Inflammatory macrophage treated with lipopolysaccharide for 4 hours (primary cell): ENCODE measurements at places on chromosomes 5 and 9.

- DNase-seq: no peak
These were observed 374.7 kb downstream of the ZSWIM6 start for GRCh38 chr5:61706751-61707150.

DNA sequence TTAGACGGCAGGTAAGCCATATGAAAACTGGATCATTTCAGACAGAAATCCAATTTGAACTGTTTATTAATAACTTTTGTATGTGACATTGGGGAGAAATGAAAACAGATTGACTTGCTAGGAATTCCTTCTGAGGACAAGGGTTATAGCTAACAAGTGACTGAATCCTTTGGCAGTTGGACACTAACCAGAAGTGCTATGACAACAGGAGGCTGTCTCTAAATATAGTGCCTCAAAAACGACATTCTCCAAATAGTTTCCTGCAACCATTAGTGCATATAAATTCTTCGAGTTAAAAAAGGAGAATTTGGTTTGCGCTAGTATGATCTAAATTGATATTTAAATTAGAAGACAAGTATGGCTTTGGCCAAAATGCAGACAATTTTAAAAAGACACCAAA lies 338.6 kb downstream of the PTPRD start:
- no peak for DNase-seq

- no peak for DNase-seq
These were observed 158.9 kb downstream of the PCSK5 start for GRCh38 chr9:76049341-76049740.

GRCh38 chr5:59829922-59830321 lies 63.6 kb downstream of the PDE4D start:
- no peak for DNase-seq

DNA sequence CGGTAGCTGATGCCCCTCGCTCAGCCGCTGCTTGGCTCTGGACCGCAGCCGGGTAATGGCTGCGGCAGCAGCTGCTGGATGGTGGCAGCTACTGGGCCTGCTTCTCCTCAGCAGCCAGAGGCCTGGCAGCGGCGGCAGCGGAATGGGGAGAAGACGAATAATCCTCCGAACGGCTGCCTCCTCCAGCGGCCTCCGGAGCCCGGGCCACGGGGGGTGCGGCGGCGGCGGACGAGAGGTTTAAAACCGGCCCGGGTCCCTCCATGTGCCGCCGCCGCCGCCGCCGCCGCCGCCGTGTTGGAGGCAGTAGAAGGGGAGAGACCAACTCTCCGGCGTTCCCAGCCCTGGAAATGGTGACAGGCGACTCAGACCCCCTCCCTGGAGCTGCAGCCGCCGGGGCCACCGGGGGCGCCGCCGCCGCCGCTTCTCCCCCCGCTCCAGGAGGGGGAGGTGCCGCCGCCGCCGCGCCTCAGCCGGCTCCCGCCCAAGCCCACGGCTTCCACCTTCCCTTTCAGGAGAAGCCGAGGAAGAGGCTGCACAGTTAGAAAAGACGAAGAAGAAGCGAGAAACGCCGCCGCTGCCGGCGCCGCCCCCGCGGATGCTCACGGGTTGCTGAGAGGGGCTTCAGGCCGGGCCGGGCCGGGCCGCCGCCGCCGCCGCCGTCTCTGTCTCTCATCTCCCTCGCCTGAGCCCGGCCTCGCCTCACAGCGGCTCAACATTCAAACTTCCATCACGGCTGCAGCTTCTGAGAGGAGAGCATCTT lies 118.4 kb upstream of the PRSS3 start:
- DNase-seq: peak; percentile 16

- DNase-seq: no peak
These were observed 242.0 kb downstream of the AUH start for GRCh38 chr9:91119679-91120078.

DNA sequence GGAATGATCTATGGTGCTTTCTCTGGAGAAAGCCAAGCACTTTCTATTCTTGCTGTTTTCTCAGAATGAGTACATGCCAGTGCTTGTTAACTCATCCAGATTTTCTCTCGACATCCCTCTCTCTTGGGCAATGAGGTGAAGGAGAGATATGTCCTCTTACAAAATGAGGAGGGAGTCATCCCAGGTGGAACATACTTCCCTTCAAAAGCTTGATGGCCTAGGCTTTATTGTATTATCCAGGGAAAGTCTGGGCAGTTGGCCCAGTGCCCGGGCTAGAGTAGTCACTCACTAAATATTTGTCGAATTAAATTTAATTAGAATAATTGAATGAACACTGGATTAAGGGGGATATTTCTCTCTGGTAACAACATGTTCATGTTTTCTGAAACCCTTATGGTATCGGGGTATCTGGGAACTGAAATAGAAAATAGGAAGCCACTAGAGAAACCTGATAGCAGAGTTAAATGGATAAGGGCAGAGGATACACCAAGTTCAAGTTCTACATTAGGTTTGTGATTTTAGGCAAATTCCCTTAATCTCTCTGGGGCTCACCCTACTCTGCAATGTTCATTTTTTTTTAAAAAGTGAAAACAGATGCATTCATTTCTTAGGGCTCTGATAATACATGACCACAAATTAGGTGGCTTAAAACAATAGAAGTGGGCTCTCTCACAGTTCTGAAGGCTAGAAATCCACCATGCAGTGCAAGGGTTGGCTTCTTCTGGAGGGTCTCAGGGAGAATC lies 99.6 kb downstream of the LIFR start:
- DNase-seq: no peak

DNA sequence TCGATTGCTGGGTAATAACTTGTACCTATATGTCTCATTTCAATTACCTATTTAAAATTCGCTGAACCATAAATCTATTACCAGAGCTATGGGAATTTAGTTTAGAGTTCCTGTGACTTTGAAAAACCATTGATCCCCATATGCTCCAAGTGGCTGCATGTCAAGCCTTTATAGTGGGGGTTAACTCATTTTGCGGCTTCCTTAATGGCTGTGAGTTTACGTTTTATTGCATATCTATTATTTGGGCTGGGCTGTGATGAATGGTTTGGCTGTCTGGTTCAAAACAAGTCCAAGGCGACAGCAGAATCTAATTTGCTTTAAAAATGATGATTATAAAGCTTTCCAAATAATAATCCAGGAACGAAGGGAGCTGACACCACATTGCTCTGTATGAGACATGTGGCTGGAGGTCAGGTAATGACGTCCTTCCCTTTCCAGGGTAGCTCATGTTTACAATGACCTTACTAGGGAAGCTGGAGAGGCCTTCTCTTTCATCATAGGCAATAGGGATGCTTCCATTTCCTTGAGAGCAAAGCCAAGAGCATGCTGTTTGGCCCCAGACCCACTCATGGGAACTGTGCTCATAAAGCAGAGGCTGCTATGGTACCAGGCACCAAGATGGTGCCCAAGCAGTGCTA lies 258.3 kb downstream of the HSPA4 start:
- no peak for DNase-seq

DNA sequence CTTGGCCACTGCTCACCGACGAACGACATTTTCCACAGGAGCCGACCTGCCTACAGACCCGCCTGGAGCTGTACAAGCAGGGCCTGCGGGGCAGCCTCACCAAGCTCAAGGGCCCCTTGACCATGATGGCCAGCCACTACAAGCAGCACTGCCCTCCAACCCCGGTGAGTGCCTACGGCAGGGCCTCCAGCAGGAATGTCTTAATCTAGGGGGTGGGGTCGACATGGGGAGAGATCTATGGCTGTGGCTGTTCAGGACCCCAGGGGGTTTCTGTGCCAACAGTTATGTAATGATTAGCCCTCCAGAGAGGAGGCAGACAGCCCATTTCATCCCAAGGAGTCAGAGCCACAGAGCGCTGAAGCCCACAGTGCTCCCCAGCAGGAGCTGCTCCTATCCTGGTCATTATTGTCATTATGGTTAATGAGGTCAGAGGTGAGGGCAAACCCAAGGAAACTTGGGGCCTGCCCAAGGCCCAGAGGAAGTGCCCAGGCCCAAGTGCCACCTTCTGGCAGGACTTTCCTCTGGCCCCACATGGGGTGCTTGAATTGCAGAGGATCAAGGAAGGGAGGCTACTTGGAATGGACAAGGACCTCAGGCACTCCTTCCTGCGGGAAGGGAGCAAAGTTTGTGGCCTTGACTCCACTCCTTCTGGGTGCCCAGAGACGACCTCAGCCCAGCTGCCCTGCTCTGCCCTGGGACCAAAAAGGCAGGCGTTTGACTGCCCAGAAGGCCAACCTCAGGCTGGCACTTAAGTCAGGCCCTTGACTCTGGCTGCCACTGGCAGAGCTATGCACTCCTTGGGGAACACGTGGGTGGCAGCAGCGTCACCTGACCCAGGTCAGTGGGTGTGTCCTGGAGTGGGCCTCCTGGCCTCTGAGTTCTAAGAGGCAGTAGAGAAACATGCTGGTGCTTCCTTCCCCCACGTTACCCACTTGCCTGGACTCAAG lies 1.5 kb downstream of the CSF2 start:
- no peak for DNase-seq

DNA sequence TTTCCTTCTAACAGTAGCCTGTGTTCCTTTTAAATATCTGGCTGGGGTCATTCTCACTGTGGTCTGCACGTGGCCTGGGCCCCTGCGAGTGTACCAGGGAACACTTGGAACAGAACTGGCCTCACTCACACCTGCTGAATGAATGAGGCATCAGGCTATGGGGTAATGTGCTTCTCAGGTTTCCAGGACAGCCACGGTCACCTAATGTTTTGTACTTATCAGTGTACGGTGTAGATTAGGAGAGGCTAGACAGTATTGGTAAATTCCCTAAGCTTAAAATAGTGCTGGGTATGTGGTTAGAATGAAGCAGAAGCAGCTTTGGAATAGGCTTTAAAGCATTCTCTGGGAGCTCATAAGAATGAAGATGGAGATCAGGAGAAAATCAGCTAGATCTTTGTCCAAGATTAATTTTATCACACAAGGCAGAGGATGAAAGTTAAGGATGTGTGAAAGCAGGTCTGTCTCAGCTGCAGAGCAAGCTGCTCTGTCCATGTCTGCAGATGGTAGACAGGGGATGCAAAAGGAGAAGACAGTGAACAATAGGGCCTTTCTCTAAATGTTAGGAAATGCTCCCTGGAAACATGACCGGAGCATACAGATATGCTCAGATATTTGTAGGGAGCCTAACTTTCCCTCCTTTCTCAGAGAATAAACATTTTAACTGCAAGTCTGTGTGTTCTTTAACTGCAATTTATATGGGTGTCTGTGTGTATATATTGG lies 267.5 kb downstream of the NR3C1 start:
- DNase-seq: no peak

GRCh38 chr5:81213070-81213469 lies 20.1 kb upstream of the CKMT2 start:
- no peak for DNase-seq

GRCh38 chr9:20479419-20480155 lies 142.7 kb downstream of the MLLT3 start:
- peak; percentile 55 for DNase-seq
